Myocyte (in vitro differentiated cells): ENCODE measurements at places on chromosomes 3 and 15.

GRCh38 chr3:131546441-131546840 lies 43.7 kb upstream of the MRPL3 start:
- DNase-seq, result no peak

DNA sequence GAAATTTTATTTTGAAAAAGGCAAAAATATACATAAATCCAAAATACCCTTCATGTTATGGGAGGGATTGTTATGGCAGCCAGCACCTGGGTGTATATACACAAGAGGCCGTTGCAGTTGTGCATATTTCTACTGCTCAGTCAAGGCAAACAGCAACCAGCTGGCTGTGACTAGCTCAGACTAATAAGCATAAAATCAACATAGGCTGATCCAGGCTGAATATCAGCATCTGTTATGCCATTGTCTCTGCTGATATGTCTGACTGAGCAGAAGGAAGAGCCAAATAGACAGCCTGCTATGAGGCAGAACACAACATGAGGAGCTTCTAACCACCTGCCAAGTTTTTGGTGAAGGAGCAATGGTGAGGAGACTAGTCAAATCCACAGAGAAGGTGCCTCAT lies 457.5 kb upstream of the ALCAM start:
- DNase-seq, result peak; percentile 51

GRCh38 chr3:168034152-168034928 lies 61.4 kb downstream of the GOLIM4 start:
- peak; percentile 93 for DNase-seq

DNA sequence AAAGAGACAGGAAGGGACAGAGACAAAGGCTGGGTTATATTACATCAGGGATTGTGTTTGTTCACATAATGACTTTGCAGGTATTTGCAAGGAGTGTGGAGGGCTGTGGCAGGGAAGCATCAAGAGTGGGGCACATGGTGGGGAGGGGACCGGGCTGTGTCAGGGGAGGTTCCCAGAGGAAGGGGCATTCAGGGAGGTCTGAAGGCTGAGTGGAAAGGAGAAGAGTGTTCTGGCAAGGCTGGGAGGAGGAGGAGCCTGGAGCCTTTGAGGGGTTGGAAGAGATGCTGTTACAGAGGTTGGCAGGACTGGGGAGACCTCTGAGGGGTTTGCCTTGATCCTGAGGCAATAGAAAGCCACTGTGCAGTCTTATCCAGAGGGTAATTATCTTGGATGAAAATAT lies 49.4 kb downstream of the EXOG start:
- peak; percentile 74 for DNase-seq

- peak; percentile 37 for DNase-seq
Observed at GRCh38 chr15:34841262-34841725, 45.9 kb upstream of the ACTC1 start.

DNA sequence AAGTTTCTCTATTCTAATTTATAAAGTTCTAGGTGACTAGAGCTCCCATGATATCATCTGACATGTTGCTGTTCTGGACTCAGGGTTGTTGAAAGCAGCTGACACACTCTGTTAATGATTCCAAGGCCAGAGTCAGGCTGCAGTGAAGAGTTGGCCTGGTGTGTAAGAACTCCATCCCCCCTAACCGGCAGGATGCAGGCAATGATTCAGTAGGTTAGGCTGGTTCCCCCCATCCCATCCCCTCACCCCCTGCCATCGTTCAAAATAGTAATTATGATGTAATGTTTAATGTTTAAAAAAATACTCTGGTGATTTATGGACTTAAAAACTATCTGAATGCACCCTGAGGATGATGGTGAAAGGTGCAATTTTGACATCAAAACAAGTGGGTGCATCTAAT lies 4.6 kb upstream of the TRIM71 start:
- no peak for DNase-seq

DNA sequence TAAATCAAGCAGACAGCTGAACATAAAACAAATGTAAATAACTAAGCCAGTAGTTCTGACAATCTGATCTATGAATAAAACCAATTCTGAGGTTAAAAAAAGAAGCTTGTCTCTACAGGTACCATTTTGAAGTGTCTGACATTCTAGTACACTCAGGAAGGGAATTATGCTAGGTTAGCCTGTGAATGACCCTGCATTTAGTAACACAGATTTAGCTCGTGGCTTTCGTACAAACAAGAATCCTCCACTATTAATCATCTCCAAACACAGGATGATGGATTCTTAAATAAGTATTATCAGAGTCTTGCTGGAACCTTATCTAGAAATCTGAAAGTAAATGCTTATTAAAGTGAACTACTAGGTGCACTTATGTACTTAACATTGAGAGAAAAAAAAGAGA lies 1120.1 kb downstream of the ROBO1 start:
- no peak for DNase-seq

- no peak for DNase-seq
Observed at GRCh38 chr15:90883976-90884718, at the start of gene FES. Gene FES (plus strand): TSS chr15:90884504. CDS start chr15:90885046, 542 bp downstream.

- no peak for DNase-seq
Observed at GRCh38 chr3:111694471-111694870, 99.3 kb upstream of the ZBED2 start.

GRCh38 chr3:152733584-152734119 lies 101.3 kb upstream of the P2RY1 start:
- no peak for DNase-seq

GRCh38 chr3:58991026-58991425 lies 58.8 kb downstream of the CFAP20DC start:
- no peak for DNase-seq

DNA sequence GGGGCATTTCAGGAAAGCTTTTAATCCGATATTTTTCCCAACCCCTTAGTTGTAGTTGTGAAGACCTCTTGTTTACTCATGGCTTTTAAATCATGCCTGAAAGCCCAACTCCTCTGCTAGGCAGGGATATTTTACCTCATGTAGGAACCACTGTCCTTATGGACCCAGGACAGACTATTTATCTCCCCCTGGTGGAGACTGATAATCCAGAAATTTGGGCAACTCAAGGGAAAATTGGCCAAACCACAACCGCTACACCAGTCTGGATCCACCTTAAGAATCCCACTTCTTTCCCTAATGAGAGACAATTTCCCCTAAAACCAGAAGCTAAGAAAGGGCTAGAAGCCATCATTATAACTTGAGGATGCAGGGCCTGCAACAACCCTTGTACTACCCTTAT lies 248.1 kb upstream of the STAC start:
- DNase-seq, result no peak

GRCh38 chr3:143421556-143421955 lies 302.0 kb downstream of the CHST2 start:
- no peak for DNase-seq
